ENCODE measurements at places on chromosomes 2 and 18. TPM values are rescaled to one million over a fixed set of nuclear protein-coding genes. Genes with fewer than 3 reads are reported as not detected.
A peak's percentile ranks its signal among the peaks of the same experiment; 100 is the strongest.

- DNase-seq, result no peak
Measured at GRCh38 chr2:215556979-215557378, 121.1 kb upstream of the FN1 start.

DNA sequence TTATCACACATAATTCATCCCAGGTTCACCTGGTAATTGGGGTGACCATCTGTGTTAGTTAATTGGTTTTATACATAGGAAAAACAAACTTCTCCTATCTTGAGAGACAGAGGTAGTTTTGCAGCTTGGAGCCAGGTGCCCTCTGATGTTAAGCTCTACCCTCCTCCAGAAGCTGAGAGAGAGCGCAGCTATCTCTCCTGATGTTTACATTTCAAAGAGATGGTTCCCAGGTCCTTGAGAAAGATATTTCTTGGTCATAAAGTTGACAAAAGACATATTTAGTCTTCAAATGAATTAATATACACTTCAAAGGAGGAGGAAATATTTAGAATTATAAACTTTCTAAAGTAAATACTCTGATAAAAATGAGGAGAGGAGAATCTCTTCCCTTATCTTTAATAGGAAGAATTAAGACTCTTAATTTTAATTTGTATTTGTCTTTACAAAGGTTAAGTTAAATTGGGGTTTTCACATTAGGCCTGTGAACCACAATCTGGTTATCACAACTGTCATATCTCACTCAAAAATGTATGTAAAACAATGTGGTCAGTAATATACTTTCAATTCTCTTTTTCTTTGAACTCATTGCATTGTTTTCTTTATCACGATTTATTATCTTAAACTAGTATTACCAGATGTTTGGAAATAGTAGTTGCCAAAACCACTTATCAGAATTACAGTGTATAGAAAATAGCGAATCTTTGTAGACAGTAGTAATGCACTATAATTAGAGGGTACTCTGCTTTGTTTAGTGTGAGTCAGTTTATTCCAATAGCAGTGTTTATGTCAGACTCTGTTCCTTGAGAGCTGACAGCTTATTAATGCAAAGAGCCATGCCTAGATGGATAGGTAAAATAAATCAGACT lies 26.8 kb downstream of the SERPINB4 start:
- no peak for DNase-seq

DNA sequence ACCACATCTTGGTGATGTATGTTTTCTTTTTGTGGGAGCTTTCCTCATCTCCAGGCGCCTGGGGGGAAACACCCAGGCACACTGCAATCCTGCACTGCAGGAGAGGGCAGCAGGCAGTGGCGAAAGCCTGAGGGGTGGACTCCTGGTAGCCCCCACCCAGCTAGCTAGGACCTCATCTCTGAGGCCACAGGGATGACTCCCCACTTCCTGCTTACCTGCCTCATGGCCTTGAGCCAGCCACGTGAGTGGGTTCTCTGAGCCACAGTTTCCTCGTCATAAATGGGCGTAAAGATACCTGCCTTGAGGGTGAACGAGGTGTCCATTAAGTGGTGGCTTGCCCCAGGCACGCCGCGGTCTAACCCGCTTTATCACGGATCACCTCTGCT lies 19.1 kb downstream of the TRAF3IP1 start:
- DNase-seq, result no peak

DNA sequence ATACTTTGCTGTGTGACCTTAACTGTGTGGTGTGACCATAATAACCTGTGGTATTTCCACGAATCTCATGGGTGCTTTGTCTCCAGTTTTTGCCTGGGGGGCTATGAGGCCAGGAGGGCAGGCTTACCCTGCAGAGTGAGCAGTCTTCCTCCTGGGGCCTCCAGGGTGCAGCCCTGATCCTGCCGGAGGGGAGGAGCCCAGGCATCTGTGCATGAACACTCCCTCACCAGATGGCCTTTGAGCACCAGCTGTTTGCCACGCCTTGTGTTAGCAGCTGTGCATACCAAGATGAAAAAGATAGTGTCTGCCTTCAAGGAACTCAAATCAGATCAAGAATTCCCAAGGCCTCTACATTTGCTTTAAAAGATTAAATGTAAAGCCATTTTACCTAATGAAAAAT lies 75.0 kb upstream of the RBM44 start:
- peak; percentile 58 for DNase-seq

- peak; percentile 97 for DNase-seq
Measured at GRCh38 chr2:203238704-203239526, at the start of gene CYP20A1. Gene CYP20A1, plus strand, starts transcription at chr2:203239018. Its CDS starts 45 bp downstream, at chr2:203239063.

DNA sequence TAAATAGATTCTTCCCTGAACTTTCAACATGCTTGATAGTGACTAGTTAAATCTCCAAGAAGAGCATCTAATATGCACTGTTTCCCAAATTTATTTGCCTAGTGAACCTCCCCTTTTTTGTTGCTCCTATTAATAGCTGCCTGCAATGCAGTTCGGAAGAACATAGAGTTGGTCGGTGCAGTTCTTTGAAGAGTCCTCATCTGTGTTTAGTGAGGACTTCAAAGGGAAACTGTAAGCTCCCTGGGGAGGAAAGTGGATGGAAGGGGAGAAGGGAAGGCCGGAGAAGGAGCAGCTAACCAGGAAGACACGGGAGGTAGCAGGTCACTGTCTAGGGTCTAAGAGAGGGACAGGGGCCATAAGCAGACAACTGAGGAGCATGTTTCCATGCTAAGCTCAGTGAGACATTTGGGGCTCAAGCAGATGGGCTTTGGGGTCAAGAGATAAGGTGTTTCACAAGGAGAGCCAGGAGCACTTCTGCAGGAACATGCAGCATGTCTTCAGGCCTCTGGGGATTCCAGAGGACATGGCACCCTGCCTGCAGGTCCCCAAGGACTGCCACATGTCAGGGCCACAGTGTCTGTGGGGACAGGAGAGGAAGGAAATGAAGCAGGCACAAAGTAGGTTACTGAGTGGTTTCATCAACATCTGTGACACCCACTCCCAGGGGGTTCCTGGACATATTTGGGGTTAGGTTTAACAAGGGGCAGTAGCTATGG lies 48.7 kb upstream of the ANXA4 start:
- DNase-seq, result no peak

DNA sequence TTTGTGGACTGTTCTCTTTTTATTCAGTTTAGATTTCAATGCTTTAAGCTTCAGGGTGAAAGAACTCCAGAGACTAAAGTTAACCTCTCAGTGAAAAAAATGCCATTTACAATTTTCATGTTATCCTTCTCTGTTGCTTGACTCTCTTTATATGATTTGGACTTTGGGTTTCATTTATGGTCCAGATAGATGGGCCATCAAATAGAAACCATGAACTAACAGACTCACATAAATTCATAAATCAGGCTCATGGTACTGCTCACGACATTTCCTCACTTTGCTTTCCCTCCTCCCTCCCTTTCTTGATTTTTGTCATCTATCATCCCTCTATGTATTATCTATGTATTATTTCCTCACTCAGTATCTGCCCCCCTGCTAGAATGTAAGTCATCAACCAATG lies 10.0 kb downstream of the FAM110C start:
- no peak for DNase-seq

- no peak for DNase-seq
Measured at GRCh38 chr2:169983506-169983905, 156.3 kb downstream of the UBR3 start.

DNA sequence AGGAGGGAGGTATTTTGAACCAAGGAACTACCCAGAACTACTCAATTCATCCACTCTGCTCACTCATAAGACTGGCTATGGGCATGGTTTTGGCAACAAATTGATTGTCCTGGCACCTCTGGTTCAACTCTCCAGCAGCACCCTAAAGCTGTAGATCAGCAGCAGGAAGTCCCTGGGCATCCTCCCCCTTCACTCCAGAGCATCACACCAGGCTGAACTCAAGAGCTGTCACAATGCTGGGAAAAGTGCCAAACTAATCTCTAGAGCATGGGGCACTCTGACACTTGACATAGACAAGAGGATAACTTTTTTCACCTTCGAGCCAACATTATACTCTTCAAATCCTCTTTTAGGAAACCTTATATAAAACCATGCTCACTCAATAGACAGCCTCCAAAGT lies 154.1 kb upstream of the RBBP8 start:
- no peak for DNase-seq

DNA sequence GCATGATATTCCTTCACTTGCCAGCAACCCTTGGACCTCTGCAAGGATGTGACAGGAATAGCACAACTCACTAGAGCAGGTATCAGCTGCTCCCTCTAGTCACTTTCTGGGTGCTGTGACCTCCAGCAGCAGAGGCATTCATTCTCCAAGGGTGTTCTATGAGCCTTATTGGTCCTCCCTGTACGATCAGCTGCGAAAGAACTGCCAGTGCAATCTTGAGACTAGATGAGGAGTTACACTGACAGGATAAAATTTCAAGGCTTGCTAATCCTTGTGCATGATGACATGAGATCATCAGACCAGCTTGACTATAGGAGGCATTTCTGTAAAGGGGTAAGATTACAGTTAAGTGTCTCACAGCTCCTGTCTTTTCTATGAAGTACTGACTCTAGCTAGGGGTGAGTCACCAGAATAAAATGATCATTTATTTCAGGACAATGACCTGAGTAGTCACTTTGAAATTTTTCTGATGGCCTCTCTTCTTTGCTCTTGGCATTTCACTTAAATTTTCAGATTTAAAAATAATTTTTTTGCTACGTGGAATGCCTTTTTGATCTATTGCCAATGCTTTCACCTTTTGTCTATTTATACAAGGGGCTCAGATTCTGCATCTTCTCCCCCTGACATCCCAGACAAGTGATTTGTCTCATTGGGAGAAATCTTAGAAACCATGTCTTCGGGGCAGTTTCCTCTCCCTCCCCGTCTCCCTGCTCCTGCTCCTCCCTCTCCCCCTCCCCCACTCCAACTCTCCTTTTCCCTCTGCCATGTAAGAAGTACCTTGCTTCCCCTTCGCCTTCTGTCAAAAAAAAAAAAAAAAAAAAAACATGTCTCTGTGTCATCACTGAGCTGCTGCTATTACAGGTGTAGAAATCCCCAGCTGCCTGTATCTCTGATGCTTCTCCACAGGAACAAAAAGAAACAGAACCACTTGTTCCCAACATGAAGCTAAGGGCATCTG lies 49.2 kb upstream of the FRZB start:
- DNase-seq, result no peak

GRCh38 chr2:227363756-227364155 lies 15.3 kb downstream of the TM4SF20 start:
- no peak for DNase-seq

DNA sequence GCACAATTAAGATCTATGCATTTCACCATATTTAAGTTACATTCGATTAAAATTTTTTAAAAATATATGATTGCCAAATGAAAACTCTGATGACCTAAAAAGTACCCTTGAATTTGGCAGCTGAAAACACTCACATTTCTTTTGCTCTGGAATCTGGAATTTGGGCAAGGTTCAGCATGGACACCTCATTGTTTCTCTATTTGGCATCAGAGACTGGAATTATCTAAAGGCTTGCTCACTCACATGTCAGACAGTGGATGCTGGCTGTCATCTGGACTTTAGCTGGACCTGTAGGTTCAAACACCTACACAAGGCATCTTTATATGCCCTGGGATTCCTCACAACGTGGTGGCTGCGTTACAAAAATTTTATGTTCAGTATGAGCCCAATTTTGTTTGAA lies 16.1 kb downstream of the MBOAT2 start:
- DNase-seq, result no peak

GRCh38 chr2:155145758-155146229 lies 447.3 kb downstream of the KCNJ3 start:
- no peak for DNase-seq

DNA sequence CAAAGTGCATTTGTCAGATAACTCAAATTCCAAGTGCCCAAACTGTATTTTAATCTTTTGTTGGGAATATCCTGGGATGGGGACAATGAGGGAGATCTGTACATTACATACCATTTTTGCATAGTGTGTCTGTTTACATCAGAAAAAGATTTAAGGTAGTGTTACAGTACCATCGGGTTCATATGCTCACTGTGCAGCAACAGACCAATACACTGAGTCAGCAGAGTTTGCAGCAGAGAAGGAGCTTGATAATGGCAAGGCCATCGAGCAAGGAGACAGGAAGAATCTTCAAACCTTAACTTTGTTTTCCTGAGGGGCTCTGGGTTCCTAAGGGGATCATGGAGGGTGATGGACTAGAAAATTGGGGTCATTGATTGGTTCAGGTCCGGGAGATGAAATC lies 399.7 kb downstream of the PARD3B start:
- DNase-seq, result no peak

- no peak for DNase-seq
Measured at GRCh38 chr2:11065833-11066485, 89.3 kb upstream of the SLC66A3 start.

DNA sequence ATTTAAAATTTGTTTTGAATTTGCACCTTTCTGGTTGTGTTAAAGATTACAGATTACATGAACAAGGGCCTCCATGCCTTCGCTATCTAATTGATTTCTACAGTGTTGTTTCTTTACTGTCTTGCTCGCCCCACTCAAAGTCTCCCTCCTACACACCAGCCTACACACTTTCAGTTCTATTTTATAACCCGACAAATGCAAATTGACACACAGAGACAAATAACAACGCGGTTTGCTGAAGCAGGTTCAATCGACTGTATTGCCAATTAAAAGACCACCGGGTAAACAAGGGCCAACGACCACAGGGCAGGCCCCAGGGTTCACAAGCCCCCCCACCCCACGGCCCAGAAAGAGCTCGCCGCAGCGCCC lies 869 bp downstream of the STARD7 start:
- DNase-seq, result no peak

- no peak for DNase-seq
Measured at GRCh38 chr2:15532996-15533395, 28.1 kb downstream of the NBAS start.

DNA sequence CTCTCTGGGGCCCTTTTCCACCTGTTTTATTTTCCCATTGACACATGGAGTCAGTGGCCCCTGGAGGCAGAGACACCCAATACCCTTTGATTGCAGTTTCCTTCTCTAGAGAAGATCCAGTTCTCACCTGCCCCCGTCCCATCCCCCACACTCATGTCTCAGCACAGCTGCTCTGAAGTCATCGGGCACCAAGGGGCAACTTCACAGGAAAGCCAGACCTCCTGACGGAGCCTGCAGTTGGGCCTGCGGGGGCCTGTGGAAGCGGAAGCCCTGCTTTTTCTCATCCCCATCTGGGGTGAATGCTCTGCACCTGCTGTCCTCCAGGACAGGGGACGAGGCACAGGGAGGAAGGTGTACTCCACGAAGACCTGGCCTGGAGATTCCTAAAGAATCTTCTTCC lies 308.3 kb upstream of the EPAS1 start:
- DNase-seq, result no peak

KIDINS220 gene
- total RNA-seq, result 71.2 TPM

GNLY gene
- total RNA-seq, result 1.9 TPM

TRAPPC12 gene
- total RNA-seq, result 173 TPM

TMEM247 gene
- not detected for total RNA-seq

LRPPRC gene
- 119 TPM for total RNA-seq

ERBB4 gene
- 10.2 TPM for total RNA-seq

CYRIA gene
- 17.4 TPM for total RNA-seq

RAB6C gene
- total RNA-seq, result 0.34 TPM

SNTG2 gene
- total RNA-seq, result 9.9 TPM

IL37 gene
- total RNA-seq, result not detected

Measured in ureter (tissue), 1 donor.